HFFc6 (cell line): ENCODE measurements at places on chromosomes 13 and 19. TPM values are rescaled to one million over a fixed set of nuclear protein-coding genes. Genes with fewer than 3 reads are reported as not detected.
A peak's percentile ranks its signal among the peaks of the same experiment; 100 is the strongest.

DNA sequence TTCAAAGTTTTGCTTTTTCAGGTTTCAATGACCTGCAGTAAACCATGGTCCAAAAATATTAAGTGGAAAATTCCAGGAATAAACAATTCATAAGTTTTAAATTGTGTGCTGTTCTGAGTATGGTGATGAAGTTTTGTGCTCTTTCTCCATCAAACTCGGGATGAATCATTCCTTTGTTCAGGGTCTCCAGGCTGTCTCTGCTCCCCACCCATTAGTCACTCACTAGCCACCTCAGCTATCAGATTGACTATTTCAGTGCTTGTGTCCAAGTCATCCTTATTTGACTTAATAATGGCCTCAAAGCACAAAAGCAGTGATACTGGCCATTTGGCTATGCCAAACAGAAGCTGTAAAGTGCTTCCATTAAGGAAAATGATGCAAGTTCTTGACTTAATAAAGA, 1140.4 kb downstream of the EFNB2 start:
- DNase-seq: no peak

- no peak for DNase-seq
These were observed 23.1 kb downstream of the ARID3A start for GRCh38 chr19:948842-949496.

DNA sequence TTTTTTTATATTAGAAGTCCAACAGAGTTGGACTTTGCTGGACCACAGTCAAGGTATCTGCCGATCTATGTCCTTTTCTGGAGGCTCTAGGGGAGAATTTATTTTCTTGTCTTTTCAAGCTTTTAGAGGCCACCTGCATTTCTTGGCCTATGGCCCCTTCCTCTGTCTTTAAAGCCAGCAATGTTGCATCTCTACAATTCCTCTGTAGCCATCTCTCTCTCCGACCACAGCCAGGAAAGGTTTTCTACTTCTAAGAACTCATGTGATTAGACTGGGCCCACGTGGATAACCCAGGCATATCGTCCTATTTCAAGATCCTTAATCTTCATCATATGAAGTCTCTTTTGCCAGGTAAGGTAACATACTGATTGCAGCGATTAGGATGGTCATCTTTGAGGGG, 43.5 kb upstream of the RGCC start:
- DNase-seq: no peak

APOC1 gene
- 0.87 to 1.1 TPM in 2 of 3 replicates, not detected in the other for total RNA-seq

DNA sequence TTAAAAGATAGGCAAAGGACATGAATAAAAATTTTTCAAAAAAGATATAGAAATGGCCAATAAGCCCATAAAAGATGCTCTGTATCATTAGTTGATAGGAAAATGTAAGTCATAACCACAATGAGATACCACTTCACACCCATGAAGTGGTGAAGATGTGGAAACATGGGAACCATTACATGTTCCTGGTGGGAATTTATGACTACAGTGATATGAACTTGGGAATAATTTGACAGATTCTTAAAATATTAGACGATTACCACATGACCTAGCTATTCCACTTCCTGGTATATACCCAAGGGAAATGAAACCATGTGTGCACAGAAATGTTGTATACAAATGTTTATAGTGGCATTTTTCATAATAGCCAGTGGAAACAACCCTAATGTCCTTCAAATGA, 232.2 kb downstream of the GGACT start:
- no peak for DNase-seq

NKG7 gene
- total RNA-seq: not detected in 3 replicates

ZSWIM9 gene
- 4.9 and 7.2 TPM in 2 replicates for total RNA-seq

DNA sequence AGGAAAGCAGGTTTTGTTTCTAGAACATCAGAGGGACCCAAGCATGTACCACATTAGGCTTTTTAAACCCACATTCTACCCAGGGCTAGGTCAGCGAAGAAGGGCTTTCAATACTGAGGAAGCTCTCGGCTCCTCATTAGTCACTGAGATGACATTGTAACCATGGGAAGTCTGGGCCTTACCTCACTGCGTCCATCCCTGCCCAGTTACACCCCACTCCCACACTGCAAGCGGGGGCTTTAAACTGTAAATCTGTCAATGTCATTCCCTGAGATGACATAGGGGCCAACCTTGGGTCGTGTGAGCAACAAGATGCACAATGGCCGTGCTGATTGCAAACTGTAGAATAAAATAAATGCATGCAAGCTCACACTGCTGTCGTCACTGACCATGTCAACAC, 21.7 kb upstream of the TFDP1 start:
- no peak for DNase-seq

PSMD8 gene
- 229 to 265 TPM (median 236 TPM) in 3 replicates for total RNA-seq

PTH2 gene
- not detected in 3 replicates for total RNA-seq

MCEMP1 gene
- not detected in 3 replicates for total RNA-seq

GRCh38 chr19:55940306-55940705, 7.3 kb upstream of the NLRP8 start:
- no peak for DNase-seq

DNA sequence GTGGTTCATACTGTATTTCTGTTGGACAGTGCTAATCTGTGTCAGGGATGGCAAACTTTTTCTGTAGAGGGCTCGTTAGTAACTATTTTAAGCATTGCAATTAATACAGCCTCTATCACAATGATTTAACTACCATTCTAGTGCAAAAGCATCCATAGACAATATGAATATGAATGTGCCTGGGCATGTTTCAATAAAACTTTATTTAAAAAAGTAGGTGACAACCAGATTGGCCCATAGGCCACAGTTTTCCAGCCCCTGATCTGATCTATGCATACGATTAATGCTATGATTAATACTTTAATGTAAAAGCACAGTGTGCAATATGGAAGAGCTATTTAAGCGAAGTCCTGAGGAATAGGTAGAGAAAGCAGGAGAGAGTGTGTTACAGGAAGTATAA, 29.6 kb downstream of the ADGRE1 start:
- no peak for DNase-seq

GSK3A gene
- total RNA-seq: 40.1 to 49.8 TPM (median 45.5 TPM) in 3 replicates

GRCh38 chr13:41456768-41457588, at the start of gene RGCC:
Gene RGCC, plus strand, starts transcription at chr13:41457550. Its CDS starts 158 bp downstream, at chr13:41457708.
- peak; percentile 39 for DNase-seq

- no peak for DNase-seq
These were observed 1319.1 kb upstream of the SPRY2 start for GRCh38 chr13:81659984-81660383.

DNA sequence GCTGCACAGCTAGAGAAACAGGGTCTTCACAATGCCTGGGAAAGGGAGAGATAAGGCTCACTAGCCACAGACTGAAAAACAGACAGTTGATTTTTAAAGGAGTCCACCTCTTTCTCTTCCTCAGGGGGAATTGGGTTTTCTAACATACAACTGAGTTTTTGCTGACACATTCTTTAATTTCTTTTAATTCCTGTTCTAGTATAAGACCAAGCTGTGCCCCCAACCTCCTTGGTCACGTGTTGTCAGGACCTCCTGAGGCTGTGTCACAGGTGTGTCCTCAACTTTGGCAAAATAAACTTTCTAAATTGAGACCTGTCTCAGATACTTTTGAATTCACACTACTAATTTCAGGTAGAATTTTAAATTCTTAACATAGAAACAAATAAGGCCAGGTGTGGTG, 12.1 kb upstream of the ZNF492 start:
- DNase-seq: no peak

NOSIP gene
- 67.9 to 71.7 TPM (median 70.4 TPM) in 3 replicates for total RNA-seq

- DNase-seq: no peak
These were observed 19.8 kb downstream of the UQCRFS1 start for GRCh38 chr19:29193155-29193554.

RPS15 gene
- total RNA-seq: 1,041 to 1,047 TPM (median 1,046 TPM) in 3 replicates

GRCh38 chr13:91054902-91055301, 292.6 kb upstream of the MIR17HG start:
- DNase-seq: no peak
